ENCODE measurements at places on chromosomes 11 and 22. TPM values are rescaled to one million over a fixed set of nuclear protein-coding genes. Genes with fewer than 3 reads are reported as not detected.

PEX16 gene
- 17.4 TPM for total RNA-seq

DNA sequence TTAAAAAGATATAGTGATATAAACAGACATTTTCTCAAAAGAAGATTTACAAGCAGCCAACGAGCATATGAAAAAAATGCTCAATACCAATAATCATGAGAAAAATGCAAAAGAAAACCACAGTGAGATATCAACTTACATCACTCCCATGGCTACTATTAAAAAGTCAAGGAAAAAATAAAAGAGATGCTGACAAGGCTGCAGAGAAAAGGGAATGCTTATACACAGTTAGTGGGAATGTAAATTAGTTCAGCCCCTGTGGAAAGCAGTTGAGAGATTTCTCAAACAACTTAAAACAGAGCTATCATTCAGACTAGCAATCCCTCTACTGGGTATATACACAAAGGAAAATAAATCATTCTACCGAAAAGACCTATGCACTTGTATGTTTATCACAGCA is 97.1 kb upstream of the CARD18 start:
- H3K4me1 ChIP-seq, result no peaks in the 10 kb centered on the region
- H3K36me3 ChIP-seq, result no peaks in the 10 kb centered on the region
- H3K27ac ChIP-seq, result no peak overlapping the region
- no peaks in the 10 kb centered on the region for H3K27me3 ChIP-seq
- DNase-seq, result no peak

DNA sequence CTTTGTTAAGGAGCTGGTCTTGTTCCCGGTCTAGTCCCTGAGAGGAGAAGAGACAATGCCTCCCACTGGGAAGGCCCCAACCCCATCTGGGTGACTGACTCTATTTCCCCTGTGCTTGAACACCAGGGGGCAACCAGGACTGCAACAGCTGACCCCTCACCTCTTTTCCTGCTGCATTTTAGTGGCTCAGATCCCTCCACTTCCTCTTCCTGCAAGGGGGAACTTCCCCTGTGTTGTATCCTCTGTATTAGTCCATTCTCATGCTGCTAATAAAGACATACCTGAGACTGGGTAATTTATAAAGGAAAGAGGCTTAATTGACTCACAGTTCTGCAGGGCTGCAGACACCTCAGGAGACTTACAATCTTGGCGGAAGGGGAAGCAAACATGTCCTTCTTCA is 84.3 kb upstream of the LMO1 start:
- H3K4me1 ChIP-seq, result no peaks in the 10 kb centered on the region
- H3K36me3 ChIP-seq, result no peaks in the 10 kb centered on the region

DNA sequence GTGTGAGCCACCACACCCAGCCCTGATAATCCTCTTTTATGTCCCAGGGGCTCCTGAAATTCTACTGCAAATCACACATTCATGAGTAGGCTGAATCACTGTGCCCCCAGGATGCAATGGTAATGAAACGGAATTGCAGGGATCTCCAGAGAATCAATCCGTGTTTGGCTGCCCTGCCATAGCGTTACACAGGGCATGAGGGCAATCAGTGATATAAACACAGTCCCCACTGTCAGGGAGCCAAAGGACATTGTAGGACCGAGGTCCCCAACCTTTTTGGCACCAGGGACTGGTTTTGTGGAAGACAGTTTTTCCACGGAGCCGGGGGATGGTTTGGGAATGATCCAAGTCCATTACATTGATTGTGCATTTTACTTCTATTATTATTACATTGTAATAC is 9.0 kb upstream of the PLA2G6 start:
- DNase-seq, result no peak
- H3K4me3 ChIP-seq, result no peak overlapping the region
- no peak overlapping the region for H3K27ac ChIP-seq
- H3K36me3 ChIP-seq, result no peaks in the 10 kb centered on the region

CASP5 gene
- total RNA-seq, result not detected

LGR4 gene
- 31.1 TPM for total RNA-seq

SUSD2 gene
- total RNA-seq, result 9.5 TPM

DNA sequence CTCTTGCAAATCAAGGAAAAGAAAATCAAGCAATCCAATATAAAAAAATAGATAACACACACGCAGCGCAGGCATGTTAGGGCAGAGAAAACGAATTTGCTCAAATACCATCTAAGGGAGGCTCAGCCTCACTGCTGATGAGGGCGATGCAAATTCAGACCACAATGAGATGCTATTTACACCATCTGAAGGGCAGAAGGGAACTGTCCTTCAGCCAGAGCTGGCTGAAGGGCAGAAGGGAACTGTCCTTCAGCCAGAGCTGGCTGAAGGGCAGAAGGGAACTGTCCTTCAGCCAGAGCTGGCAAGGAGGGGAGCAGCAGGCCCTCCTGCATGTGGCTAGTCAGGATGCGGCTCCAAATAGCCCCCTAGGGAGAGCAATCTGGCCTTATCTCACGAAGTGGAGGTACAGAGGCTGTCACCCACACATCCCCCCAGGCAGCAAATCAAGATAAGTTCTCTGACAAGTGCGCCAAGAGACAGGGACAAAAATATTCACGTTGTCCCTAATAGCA is 7.6 kb upstream of the SLC39A13 start:
- DNase-seq, result no peak
- H3K4me3 ChIP-seq, result no peak overlapping the region
- peaks cover 20% of the 10 kb centered on the region for H3K4me1 ChIP-seq
- H3K36me3 ChIP-seq, result no peaks in the 10 kb centered on the region
- H3K27me3 ChIP-seq, result no peaks in the 10 kb centered on the region

CHKB gene
- total RNA-seq, result 25.1 TPM

IL17REL gene
- total RNA-seq, result not detected

- no peaks in the 10 kb centered on the region for H3K27me3 ChIP-seq
- no peak for DNase-seq
- no peaks in the 10 kb centered on the region for H3K36me3 ChIP-seq
Measured at GRCh38 chr11:59822989-59823566, 12.5 kb upstream of the MRPL16 start.

UCP3 gene
- 1.1 TPM for total RNA-seq

Data from right atrium auricular region (tissue), 2 donors.